ENCODE measurements at places on chromosomes 7 and 10. TPM values are rescaled to one million over a fixed set of nuclear protein-coding genes. Genes with fewer than 3 reads are reported as not detected.

GRCh38 chr7:122315507-122316466, 11.2 kb upstream of the FEZF1 start:
- no peaks in the 10 kb centered on the region for H3K4me1 ChIP-seq
- peaks cover 4% of the 10 kb centered on the region for H3K27me3 ChIP-seq
- DNase-seq = no peak
- no peak overlapping the region for H3K27ac ChIP-seq
- no peak overlapping the region for H3K4me3 ChIP-seq

DNA sequence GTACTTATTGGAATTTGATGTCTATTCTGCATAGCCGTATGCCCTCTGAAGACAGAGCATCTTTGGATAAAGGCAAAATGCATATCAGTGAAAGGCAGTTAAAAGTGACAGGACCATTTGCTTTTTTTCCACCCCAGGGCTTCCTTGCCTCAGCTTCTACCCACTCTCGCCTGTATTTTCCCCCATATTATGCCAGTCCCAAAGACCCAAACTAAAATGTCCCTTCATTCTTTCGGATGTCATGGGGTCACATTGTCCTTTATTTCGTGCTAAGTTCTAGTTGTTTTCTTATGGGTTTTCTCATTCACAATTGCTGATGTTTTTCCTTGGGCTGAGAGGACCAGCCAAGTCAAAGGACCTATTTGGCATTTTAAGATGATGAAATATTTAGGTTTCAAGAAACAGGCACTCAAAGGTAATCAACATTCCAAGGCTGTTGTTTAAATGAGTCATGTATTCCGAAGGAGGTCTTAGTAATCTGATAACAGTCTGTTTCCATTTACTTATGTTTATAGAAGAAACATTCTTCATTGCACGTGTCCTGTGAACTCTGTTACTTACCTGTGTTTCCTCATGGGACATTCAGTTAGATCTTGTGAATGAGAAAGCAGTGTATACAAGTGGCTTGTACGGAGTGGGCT, 74.1 kb downstream of the DNAH11 start:
- H3K27ac ChIP-seq = no peak overlapping the region
- H3K4me1 ChIP-seq = no peaks in the 10 kb centered on the region
- H3K27me3 ChIP-seq = no peaks in the 10 kb centered on the region
- no peak overlapping the region for H3K4me3 ChIP-seq

DNA sequence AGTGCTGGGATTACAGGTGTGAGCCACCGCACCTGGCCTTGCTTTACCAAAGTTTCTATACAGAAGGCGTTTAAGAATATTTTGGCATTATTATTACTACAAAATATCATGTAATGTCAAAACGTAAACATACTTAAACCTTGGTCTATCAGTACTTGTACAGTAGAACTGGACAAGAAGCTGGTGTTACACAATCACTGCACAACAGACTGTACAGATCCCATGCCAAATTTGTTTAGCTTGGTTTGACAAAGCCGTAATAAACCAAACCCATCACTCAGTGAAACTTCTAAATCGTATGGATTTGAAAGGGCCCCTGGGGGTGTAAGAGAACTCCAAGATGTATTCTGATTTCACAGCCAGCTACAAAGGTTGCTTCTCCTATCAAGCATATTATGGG, 51.8 kb upstream of the RHEB start:
- H3K4me3 ChIP-seq = no peak overlapping the region
- H3K36me3 ChIP-seq = no peaks in the 10 kb centered on the region
- no peaks in the 10 kb centered on the region for H3K27me3 ChIP-seq
- H3K27ac ChIP-seq = no peak overlapping the region
- DNase-seq = no peak
- no peaks in the 10 kb centered on the region for H3K4me1 ChIP-seq

COL13A1 gene
- total RNA-seq = 13.6 TPM

GRCh38 chr10:98920360-98920759, 315.3 kb downstream of the HPSE2 start:
- H3K4me3 ChIP-seq = no peak overlapping the region
- H3K27ac ChIP-seq = no peak overlapping the region
- no peak for DNase-seq
- no peaks in the 10 kb centered on the region for H3K36me3 ChIP-seq
- H3K4me1 ChIP-seq = no peaks in the 10 kb centered on the region

Measured in aorta (tissue), 5 donors.